ENCODE measurements at places on chromosomes 7 and 10. TPM values are rescaled to one million over a fixed set of nuclear protein-coding genes. Genes with fewer than 3 reads are reported as not detected.

Gene SPAM1
- not detected for total RNA-seq

Gene CLCN1
- total RNA-seq: not detected

Gene MOGAT3
- total RNA-seq: not detected

Gene PALD1
- total RNA-seq: 130 TPM

Gene LLCFC1
- total RNA-seq: not detected

Gene PDCD11
- total RNA-seq: 52.9 TPM

Gene TRIM73
- total RNA-seq: 0.98 TPM

Gene FAM25C
- not detected for total RNA-seq

Gene LIPJ
- not detected for total RNA-seq

Gene DRGX
- total RNA-seq: not detected

Gene GRM8
- total RNA-seq: not detected

Gene COL26A1
- not detected for total RNA-seq

Gene PRKCQ
- total RNA-seq: not detected

Gene UNCX
- total RNA-seq: not detected

Gene RASA4B
- total RNA-seq: 3.8 TPM

Gene ACBD7
- total RNA-seq: 0.65 TPM

Gene ACTL6B
- total RNA-seq: not detected

Measured in vein endothelial cell (primary cell).